Upper lobe of left lung (tissue), 6 donors: ENCODE measurements at places on chromosomes 5 and 9.
A peak's percentile ranks its signal among the peaks of the same experiment; 100 is the strongest.

DNA sequence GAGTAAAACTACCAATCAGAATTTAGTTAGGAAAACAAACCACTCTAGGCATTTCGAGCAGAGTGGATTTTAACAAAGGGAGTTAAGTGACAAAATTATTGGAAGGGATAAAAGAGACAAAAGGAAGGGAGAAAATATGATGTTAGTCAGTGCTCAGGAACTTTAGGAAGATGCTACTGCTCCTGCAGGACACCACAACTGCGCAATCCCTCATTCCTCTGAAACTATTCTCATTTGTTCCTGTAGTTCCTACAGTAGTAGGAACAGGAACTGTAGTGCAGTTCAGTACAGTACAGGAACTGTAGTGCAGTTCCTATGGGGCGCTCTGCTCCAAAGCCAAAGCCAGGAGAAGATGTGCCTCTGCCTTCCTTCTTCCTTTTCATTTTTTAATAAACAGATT is 29.9 kb upstream of the MEGF10 start:
- DNase-seq: no peak

- DNase-seq: peak; percentile 83
Measured at GRCh38 chr5:171494452-171495121, 75.1 kb downstream of the FGF18 start.

- DNase-seq: no peak
Measured at GRCh38 chr5:8912106-8912505, 633.8 kb downstream of the SEMA5A start.

DNA sequence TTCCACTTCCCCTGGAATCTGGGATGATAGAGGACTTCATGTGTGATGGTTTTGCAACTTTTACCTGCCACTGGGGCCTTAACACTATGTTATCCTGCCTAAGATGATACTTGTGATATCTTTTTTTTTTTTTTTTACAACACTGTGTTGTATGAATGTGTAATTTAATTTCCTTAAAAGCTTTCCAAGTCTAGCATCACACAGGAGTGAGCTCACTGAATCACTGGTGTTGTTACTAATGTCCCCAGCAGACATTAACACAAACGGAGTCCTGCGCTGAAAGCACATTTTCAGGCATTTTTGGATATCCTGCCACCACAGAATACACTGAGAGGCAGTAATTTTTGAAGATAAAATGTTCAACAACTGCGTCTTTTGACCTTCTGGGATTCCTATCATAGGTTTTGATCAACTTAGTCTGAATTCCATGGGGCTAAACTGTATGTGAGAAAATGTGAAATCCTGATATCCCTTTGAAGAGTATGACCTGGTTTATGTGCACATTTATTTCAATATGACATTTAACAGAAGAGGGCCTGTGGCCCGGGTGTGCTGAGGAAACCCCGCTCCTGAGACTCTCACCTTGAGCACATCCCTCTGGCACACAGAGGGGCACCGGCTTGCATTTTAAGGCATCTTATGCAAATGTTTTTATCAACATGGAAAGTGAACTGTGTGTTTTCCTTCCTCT is 118.0 kb downstream of the FSTL4 start:
- DNase-seq: no peak

DNA sequence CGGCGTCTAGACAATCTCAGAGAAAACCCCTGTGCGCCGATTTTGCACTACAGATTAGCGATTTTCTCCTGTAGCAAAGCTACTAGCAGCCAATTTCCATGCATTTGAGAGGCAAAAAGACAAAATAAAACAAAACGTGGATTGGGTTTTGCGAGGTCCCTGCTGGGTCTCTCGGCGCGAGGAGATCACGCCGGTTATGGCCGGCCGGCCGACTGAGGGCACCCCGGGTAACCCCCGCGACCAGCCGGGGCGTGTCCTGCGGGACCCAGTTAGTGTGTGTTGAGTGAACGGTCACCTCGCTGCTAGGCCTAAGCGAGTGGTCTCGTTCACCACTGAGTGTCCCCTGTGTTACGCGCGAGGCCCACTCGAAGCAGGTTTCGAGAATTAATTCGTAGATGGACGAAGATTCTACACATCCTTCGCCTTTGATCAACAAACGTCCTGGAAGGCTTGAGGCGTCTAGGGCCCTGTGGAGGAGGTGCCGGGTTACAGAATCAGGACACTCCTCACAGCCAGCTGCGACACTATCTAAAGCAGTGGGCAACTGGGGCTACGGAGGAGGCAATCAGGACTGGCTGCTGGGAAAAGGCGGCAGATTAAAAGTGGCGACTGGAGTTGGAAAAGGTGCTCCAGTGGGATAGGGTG is 764 bp upstream of the VDAC1 start:
- peak; percentile 53 for DNase-seq

DNA sequence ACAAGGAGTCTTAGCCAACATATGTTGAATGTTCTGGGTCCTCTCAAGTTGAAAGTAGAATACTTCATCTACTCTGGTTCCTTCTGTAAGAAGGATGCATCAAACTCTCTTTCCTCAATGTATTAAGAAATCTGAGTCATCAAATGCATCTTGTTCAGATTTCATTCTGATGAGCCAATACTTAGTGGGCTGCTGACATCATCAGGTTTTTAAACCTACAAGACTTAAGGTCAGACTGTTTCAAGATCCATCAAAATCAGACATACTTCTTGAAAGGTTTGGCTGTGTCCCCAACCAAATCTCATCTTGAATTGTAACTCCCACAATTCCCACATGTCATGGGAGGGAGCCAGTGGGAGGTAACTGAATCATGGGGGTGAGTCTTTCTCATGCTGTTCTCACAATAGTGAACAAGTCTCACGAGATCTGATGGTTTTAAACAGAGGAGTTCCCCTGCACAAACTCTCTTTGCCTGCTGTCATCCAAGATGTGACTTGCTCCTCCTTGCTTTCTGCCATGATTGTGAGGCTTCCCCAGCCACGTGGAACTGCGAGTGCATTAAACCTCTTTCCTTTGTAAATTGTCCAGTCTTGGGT is 168.8 kb downstream of the RAPGEF6 start:
- no peak for DNase-seq

GRCh38 chr9:87372356-87372851 is 125.3 kb upstream of the DAPK1 start:
- DNase-seq: no peak

GRCh38 chr9:76868897-76869296 is 37.0 kb downstream of the PRUNE2 start:
- DNase-seq: no peak

GRCh38 chr5:41157272-41157894 is 55.9 kb downstream of the C6 start:
- no peak for DNase-seq

GRCh38 chr5:150107909-150108447 is 21.6 kb upstream of the CSF1R start:
- DNase-seq: no peak

- no peak for DNase-seq
Measured at GRCh38 chr9:87445646-87446045, 52.0 kb upstream of the DAPK1 start.

- DNase-seq: no peak
Measured at GRCh38 chr5:111735583-111736270, 21.3 kb downstream of the NREP start.

GRCh38 chr5:112935675-112936074 is 13.6 kb upstream of the REEP5 start:
- no peak for DNase-seq

GRCh38 chr9:14212697-14213420 is 101.1 kb downstream of the NFIB start:
- no peak for DNase-seq

GRCh38 chr5:103849934-103850333 is 287.3 kb upstream of the NUDT12 start:
- no peak for DNase-seq

- no peak for DNase-seq
Measured at GRCh38 chr5:36722900-36723299, 116.5 kb downstream of the SLC1A3 start.

- DNase-seq: no peak
Measured at GRCh38 chr9:103789686-103790085, 304.4 kb upstream of the SMC2 start.

- peak; percentile 98 for DNase-seq
Measured at GRCh38 chr9:33816327-33817252, at the start of gene UBE2R2. TSS of gene UBE2R2 (plus strand) at chr9:33817160. CDS start at chr9:33817758, 598 bp downstream.

- no peak for DNase-seq
Measured at GRCh38 chr9:135014311-135015010, 73.0 kb upstream of the OLFM1 start.

DNA sequence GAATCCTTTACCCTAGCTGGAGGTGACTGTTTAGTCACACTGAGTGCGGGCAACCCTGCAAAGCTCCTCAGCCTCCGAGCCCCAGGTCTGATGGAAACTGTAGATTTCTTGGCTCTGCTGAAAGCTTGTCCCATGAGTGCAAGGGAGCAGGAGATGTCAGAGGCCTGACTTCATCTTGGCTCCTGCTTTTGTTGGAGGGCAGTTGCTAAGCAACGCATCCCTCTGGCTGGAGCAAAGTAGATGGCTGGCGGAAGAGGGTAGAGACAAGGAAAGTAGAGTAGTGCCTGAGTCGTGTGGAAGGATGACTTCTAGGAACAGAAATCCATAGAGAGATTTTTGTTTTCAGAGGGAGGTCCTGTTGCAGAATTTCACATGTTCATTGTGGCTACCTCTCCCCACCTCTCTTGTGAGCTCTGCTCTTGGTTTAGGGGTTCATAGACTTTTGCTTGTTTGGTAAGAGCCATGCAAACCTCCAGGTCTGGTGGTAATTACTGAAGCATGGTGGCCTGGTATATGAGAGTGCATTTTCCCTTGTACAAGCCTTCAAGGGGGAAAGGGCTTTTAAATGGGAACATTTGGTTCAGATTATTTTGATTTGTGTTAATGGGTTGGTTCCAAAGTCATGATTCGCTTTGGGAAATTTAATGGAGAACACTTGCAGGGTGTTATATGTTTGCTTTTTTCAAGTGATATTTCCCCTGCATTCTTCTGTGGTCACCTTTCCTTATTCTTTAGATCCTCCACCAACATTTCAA is 71.5 kb downstream of the ARHGAP26 start:
- DNase-seq: no peak

GRCh38 chr5:2143088-2143487 is 260.4 kb upstream of the IRX4 start:
- no peak for DNase-seq

DNA sequence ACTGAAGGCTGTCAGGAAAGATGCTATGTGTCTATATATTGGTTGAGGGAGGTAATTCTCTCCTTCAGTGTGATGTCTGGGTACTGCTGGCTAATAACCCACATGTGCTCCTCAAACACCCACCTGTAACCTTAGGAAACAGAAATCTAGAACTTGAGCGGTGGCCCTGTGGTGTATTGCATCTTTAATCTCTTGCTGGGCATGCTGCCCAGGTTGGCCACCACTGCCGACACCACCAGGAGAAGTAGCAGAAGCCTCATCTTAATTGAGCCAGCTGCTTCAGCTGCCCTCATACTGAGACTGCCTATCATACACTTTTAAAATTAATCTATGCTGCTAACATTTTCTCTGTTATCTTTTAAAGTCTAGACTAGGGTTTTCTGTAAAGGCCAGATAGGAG is 103.5 kb upstream of the C5orf63 start:
- no peak for DNase-seq

DNA sequence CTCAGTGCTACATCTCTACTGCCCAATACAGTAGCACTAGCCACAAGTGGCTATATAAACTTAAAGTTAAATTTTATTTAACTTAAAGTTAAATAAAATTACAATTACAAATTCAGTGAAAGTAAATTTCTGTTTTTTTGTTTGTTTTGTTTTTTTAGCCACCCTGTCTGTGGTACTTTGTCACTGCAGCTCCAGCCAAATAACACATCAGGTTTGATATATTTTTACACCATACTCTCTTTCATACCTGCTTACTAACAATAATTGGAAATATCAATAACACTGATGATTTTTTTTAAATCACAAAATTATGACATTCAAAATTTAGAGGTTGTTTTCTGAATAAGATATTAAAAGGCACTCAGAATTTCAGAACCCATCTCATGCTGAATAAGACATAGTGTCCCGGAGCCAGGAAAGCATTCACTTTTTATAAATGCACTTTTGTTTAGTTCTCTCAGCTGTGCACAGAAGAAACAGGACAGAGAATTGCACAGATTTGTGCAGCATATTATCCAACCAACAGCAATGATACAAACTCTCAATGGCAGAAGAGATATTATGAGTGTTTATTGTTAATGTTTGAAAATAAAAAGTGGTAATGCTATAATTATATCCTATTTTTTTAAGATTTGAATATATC is 92.6 kb downstream of the EDIL3 start:
- DNase-seq: no peak

- DNase-seq: no peak
Measured at GRCh38 chr9:75953218-75953617, 62.7 kb downstream of the PCSK5 start.

DNA sequence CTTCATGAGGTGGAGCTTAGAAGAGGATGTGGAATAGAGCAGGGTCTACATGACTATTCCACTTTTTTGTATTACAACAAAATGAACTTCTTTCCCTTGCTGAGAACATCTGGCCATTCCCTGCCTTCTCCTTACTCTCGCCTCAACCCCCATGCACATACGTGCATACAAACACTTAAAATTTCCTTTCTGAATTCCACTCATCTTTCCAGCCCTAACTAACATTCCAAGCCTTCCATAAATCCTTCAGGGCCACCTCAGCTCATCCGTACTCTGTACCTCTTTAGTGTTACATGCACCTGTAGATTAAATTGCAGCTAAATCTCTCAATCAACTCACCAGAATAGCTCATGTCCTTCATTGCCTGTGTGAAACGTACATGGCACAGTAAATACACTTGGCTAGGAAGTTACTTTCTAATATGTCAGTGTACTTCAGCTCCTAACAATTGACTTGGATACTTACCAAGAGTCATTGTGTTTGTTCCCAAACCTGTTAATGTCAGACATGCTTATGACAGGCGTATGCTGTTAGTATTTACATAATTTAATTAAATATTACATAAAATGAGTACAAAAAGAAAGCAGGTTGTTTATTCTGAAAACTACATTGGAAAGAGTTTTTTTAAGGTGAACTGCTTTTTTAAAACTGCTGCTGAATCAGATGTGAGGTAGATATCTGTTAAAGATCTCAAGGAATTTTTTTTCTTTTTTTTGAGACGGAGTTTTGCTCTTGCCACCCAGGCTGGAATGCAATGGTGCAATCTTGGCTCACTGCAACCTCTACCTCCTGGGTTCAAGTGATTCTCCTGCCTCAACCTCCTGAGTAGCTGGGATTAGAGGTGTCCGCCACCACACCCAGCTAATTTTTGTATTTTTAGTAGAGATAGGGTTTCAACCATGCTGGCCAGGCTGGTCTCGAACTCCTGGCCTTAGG is 55.7 kb downstream of the GLIS3 start:
- DNase-seq: no peak

- no peak for DNase-seq
Measured at GRCh38 chr5:115214541-115214940, 44.8 kb upstream of the TRIM36 start.
